ENCODE measurements at places on chromosomes 4 and X.

GRCh38 chr4:185693548-185694215, 118.3 kb downstream of the SORBS2 start:
- peak overlapping the region; percentile 1 for H3K27ac ChIP-seq
- H3K4me1 ChIP-seq: no peaks in the 10 kb centered on the region
- no peak overlapping the region for H3K4me3 ChIP-seq
- H3K36me3 ChIP-seq: no peaks in the 10 kb centered on the region
- no peak for DNase-seq
- no peaks in the 10 kb centered on the region for H3K27me3 ChIP-seq

- peaks cover 6% of the 10 kb centered on the region for H3K27me3 ChIP-seq
- H3K4me3 ChIP-seq: no peak overlapping the region
- H3K27ac ChIP-seq: no peak overlapping the region
- DNase-seq: no peak
- H3K36me3 ChIP-seq: no peaks in the 10 kb centered on the region
- no peaks in the 10 kb centered on the region for H3K4me1 ChIP-seq
Observed at GRCh38 chr4:40627540-40627939, 2.1 kb downstream of the RBM47 start.

GRCh38 chr4:146585761-146586333, 52.8 kb upstream of the POU4F2 start:
- no peak overlapping the region for H3K27ac ChIP-seq
- H3K27me3 ChIP-seq: no peaks in the 10 kb centered on the region
- H3K4me3 ChIP-seq: no peak overlapping the region
- DNase-seq: no peak
- no peaks in the 10 kb centered on the region for H3K36me3 ChIP-seq

GRCh38 chr4:8097141-8097541, 61.5 kb downstream of the ABLIM2 start:
- peak; percentile 96 for DNase-seq
- H3K27me3 ChIP-seq: no peaks in the 10 kb centered on the region
- H3K4me3 ChIP-seq: peak overlapping the region; percentile 43
- peaks cover 46% of the 10 kb centered on the region for H3K4me1 ChIP-seq

- no peaks in the 10 kb centered on the region for H3K4me1 ChIP-seq
- no peak overlapping the region for H3K27ac ChIP-seq
- no peak for DNase-seq
- no peak overlapping the region for H3K4me3 ChIP-seq
- no peaks in the 10 kb centered on the region for H3K27me3 ChIP-seq
Observed at GRCh38 chr4:84392951-84393590, 106.0 kb downstream of the NKX6-1 start.

- H3K27ac ChIP-seq: no peak overlapping the region
- H3K36me3 ChIP-seq: no peaks in the 10 kb centered on the region
- no peaks in the 10 kb centered on the region for H3K27me3 ChIP-seq
- DNase-seq: no peak
Observed at GRCh38 chrX:47814851-47815250, 21.9 kb upstream of the ZNF81 start.

GRCh38 chr4:115562506-115562905, 449.1 kb upstream of the NDST4 start:
- no peak for DNase-seq
- H3K4me3 ChIP-seq: no peak overlapping the region
- H3K27ac ChIP-seq: no peak overlapping the region
- H3K36me3 ChIP-seq: no peaks in the 10 kb centered on the region
- H3K4me1 ChIP-seq: no peaks in the 10 kb centered on the region
- H3K27me3 ChIP-seq: no peaks in the 10 kb centered on the region

DNA sequence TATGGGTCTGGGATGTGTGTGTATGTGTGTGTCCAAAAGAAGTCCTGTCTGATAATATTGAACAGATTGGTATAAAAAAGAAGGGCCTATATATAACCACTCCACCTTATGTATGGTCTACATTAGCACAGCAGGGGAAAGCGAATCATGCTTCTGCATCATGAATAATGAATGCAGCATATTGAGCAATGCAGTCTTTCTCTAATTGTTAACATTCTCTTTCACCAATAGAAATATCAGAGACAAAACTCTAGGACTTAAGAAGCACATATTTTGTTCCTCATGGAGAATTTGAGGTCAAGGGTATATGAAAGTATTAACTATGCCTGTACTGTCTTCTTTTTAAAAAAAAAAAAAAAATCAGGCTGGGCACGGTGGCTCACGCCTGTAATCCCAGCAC, 264.3 kb upstream of the NOCT start:
- no peaks in the 10 kb centered on the region for H3K36me3 ChIP-seq
- no peaks in the 10 kb centered on the region for H3K4me1 ChIP-seq
- no peak overlapping the region for H3K4me3 ChIP-seq
- DNase-seq: no peak
- H3K27me3 ChIP-seq: no peaks in the 10 kb centered on the region

- H3K4me3 ChIP-seq: no peak overlapping the region
- no peaks in the 10 kb centered on the region for H3K4me1 ChIP-seq
- no peak for DNase-seq
- no peak overlapping the region for H3K27ac ChIP-seq
Observed at GRCh38 chr4:176013476-176014247, 52.0 kb upstream of the WDR17 start.

- H3K36me3 ChIP-seq: no peaks in the 10 kb centered on the region
- no peaks in the 10 kb centered on the region for H3K4me1 ChIP-seq
- H3K27me3 ChIP-seq: no peaks in the 10 kb centered on the region
Observed at GRCh38 chrX:19487520-19488200, 27.6 kb downstream of the MAP3K15 start.

DNA sequence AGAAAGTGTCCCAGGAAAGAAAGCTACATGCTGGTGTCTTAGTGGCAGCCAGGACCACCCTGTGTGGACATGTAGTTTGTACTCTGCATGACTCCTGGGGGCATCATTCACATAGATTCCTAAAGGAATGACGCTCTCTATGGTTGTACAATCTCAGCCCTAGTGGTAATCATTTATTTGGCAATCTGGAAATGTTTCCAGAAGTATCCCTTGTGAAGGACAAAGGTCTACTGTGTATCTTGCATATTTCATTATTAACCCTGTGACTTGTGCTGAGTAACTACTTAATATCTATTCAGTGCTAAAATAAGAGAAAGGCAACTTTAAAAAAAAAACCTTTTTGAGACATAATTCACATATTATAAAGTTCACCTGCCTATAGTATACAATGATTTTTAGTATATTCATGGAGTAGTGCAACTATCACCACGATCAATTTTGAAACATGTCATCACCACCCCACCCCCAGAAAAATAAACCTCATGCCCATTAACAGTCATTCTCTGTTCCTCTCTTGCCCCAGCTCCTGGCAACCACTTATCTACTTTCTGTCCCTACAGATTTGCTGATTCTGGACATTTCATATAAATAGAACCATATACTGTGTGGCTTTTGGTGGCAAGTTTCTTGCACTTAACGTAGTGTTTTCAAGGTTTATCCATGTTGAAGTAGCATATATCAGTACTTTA, 51.7 kb downstream of the SHROOM3 start:
- H3K4me1 ChIP-seq: no peaks in the 10 kb centered on the region
- H3K27me3 ChIP-seq: no peaks in the 10 kb centered on the region
- no peak overlapping the region for H3K27ac ChIP-seq
- no peaks in the 10 kb centered on the region for H3K36me3 ChIP-seq
- H3K4me3 ChIP-seq: no peak overlapping the region

- H3K4me3 ChIP-seq: no peak overlapping the region
- no peaks in the 10 kb centered on the region for H3K27me3 ChIP-seq
- no peak for DNase-seq
- no peak overlapping the region for H3K27ac ChIP-seq
Observed at GRCh38 chr4:153062652-153063168, 126.6 kb downstream of the FHDC1 start.

DNA sequence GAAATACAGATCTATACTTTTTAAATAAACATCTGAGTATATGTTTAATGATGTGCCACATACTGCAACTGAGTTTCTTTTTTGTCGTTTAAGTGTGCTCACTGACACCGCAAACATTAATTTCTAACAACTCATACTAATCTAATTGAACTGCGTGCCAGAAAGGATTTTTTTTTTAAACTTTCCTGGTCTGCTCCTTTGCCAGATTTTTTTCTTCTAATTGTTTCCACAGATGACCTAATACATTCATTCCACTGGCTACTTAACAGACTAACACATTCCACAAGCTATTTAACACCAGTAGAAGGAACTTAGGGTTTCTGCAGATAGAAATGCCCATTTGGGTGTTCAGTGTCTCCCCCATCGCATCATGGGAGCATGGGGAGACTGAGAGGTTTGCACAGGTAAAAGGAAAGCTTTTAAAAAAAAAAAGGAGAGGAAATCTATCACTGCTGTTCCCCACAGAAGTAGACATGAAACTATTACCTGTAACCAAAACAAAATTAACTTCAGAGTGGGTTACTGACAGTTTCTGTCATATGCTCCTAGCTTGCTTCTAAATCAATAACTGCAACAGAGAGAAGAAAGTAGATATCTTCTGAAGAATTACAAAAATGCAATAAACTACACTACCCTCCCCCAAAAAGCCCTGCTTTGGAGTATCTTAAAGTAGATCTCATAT, 31.6 kb downstream of the SH3KBP1 start:
- no peak overlapping the region for H3K27ac ChIP-seq
- no peaks in the 10 kb centered on the region for H3K27me3 ChIP-seq
- no peaks in the 10 kb centered on the region for H3K36me3 ChIP-seq
- no peak for DNase-seq

- H3K4me3 ChIP-seq: no peak overlapping the region
- no peaks in the 10 kb centered on the region for H3K4me1 ChIP-seq
- H3K27ac ChIP-seq: no peak overlapping the region
- no peaks in the 10 kb centered on the region for H3K36me3 ChIP-seq
Observed at GRCh38 chrX:148466292-148466691, 34.1 kb upstream of the AFF2 start.

DNA sequence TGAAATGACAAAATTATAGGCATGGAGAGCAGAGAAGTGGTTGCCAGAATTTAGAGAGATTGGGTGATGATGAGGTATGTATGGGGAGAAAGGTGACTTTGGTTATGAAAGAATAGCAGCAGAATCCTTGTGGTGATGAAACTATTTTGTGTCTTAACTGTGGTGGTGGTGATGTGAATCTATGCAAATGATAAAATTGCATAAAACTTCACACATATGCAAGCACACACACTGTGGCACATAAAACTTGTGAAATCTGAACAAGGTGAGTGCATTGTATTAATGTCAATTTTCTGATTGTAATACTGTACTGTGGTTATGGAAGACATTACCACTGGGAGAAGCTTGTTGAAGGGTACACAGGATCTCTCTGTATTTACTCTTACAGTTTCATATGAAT, 91.0 kb downstream of the IL15 start:
- peaks cover 13% of the 10 kb centered on the region for H3K36me3 ChIP-seq
- no peaks in the 10 kb centered on the region for H3K27me3 ChIP-seq
- H3K4me3 ChIP-seq: no peak overlapping the region
- H3K4me1 ChIP-seq: no peaks in the 10 kb centered on the region
- no peak for DNase-seq
